CD4-positive, CD25-positive, alpha-beta regulatory T cell (primary cell): ENCODE measurements at places on chromosomes 1 and 21.
A peak's percentile ranks its signal among the peaks of the same experiment; 100 is the strongest.

DNA sequence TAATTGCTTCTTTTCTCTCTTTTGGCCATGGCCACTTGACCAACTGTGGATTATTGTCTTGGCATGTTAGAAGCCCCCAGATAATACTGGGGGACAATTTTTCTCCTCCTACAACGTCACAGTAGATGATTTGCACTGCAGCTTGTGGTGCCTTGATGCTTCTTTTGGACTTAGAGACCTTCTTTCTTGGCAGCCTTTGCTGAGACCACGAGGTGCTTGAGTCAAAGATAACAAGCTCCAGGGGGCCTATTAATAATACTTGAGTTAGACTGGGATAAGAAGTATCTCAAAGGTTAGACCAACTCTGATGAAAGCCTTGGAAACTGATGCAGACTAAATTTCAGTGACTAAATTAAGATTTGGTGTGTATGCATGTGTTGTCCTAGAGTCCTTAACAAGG is 3.2 kb downstream of the PPP1R12B start:
- DNase-seq = no peak

DNA sequence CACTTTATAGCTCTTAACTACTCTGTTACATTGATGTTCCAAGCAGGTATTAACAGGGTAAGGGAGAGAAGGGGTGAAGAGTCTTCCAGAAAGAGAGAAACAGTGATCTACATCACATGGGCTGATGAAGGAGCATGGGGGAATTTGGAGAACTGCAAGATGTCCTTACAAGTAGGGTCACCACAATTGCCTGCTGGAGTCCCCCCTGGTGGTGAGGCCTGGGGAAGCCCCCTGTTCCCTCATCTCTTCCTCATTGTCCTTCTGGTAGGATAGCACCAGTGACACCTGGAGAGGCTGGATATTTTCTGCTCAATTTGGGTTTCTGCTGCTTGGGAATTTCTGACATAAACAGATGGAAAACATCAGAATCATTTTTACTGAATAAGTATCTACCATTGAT is 126.6 kb downstream of the RUNX1 start:
- no peak for DNase-seq

- DNase-seq = no peak
Observed at GRCh38 chr1:153805886-153806719, 30.9 kb downstream of the SLC27A3 start.

DNA sequence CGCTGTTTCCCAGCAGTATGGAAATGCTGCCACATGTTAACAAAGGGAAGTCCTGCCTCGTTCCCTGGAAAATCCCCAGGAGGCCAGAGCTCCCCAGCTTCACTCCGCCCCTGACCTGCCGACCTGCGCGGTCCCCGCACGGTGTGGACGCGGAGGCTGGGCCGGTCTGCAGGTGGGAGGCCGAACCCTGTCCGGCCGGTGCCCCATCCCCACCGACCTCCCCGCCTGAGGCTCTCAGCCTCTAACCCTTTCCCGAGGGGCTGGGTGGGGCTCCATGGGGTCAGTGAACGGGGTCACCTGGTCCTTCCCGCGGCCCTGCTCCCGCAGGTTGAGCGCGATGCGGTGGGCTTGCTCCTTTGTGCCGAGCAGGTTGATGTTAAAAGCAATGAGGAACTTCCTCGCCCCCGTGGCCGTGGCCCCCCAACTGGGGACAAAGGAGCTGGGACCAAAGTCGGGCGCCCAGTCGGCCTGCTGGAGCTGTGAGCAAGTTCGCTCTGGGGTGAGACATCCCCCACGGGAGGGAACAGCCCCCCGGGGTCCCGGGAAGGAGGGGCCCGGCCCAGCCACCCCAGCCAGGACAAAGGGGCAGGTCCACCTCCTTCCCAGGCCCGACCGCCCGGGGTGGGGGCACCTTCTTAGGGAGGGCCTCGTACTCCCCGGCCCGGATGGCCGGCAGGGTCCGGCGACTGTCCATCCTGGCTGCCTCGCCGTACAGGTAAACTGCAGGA is 4.0 kb downstream of the FTCD start:
- DNase-seq = no peak

- DNase-seq = no peak
Observed at GRCh38 chr1:58363585-58363984, 182.9 kb downstream of the OMA1 start.

DNA sequence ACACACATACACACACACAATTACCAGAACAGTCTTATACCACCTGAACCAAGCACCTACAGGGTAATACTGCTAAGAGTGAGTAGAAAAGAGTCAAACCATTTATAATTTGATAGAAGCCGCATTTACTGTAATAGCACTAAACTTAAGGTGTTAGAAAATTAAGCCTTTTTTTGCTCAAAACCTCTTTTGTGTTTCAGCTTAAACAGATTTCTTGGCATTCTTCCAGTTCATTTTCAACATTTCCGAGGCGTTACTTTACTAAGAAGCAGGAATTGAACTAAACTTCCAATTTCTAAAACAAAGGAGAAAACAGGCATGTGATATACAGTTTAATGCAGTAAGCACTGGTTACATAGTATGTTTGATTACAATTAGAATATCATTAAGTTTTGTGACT is 387.2 kb downstream of the NCAM2 start:
- DNase-seq = no peak

DNA sequence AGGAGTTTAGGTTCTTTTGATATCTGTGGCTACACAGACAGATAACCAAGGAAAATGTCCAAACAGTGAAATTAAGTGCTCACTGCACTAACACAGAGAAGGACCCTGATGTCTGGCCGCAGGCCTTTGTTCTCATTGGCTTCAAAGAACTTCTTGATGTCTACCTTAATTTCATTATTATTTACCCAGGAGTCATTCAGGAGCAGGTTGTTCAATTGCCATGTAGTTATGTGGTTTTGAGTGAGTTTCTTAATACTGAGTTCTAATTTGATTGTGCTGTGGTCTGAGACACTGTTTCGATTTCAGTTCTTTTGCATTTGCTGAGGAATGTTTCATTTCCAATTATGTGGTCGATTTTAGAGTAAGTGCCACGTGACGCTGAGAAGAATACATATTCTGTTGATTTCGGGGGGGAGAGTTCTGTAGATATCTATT is 15.2 kb upstream of the LGALS8 start:
- DNase-seq = peak; percentile 16

- DNase-seq = no peak
Observed at GRCh38 chr21:45060675-45061311, 13.6 kb upstream of the ADARB1 start.

DNA sequence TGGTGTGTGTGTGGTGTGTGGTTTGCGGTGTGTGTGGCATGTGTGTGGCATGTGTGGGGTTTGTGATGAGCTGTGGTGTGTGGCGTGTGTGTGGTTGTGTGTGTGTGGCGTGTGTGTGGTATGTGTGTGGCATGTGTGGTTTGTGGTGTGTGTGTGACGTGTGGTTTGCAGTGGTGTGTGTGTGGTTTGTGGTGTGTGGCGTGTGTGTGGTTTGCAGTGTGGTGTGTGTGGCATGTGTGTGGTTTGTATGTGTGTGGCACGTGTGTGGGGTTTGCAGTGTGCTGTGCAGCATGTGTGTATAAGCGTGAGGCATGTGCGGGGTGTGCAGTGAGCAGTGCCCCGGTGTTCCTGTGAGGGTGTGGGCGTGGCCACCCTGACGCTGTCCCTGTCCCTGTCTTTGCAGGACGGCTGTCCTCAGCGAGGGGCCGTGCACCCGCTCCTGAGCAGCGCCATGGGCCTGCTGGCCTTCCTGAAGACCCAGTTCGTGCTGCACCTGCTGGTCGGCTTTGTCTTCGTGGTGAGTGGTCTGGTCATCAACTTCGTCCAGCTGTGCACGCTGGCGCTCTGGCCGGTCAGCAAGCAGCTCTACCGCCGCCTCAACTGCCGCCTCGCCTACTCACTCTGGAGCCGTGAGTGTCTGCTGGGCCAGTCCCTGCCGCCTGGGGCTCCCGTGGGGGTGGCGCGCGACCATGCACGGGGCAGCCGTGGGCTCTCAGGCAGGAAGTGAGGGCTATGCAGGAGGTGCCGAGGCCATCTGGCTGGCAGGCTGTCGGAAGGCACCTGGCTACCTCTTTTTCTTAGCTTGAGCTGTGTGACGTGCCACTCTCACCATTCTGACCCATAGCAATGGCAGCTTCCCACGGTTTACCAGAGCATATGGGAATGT is 52.6 kb upstream of the TRAPPC10 start:
- DNase-seq = no peak
